ENCODE measurements at places on chromosomes 7 and 10.

DNA sequence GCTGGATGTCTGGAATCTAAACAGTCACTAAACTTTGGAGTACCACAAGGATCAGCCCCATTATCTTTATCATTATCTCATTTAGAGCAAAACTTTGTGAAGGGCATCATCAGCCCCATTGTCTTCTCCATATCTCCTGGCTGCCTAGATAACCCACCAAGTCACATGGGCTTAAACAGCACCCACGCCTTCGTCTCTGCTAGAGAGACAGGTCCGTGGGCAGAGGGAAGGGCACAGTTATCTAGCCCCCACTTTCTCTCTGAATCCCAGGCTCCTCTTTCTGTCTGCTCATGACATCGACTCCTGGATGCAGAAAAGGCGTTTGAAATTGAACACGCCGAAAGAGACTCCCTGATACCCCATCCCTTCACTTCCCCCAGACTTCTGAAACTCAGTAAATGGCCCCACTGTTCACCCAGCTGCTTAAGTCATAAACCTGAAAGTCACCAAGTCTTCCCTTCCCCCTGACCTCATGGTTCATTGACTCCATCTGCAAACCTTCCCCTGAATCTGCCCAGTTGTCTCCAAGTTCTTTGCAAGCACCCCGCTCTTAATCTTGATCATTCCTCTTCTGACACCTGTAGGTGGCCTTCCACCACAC, 20.9 kb upstream of the PARD3 start:
- DNase-seq: no peak

DNA sequence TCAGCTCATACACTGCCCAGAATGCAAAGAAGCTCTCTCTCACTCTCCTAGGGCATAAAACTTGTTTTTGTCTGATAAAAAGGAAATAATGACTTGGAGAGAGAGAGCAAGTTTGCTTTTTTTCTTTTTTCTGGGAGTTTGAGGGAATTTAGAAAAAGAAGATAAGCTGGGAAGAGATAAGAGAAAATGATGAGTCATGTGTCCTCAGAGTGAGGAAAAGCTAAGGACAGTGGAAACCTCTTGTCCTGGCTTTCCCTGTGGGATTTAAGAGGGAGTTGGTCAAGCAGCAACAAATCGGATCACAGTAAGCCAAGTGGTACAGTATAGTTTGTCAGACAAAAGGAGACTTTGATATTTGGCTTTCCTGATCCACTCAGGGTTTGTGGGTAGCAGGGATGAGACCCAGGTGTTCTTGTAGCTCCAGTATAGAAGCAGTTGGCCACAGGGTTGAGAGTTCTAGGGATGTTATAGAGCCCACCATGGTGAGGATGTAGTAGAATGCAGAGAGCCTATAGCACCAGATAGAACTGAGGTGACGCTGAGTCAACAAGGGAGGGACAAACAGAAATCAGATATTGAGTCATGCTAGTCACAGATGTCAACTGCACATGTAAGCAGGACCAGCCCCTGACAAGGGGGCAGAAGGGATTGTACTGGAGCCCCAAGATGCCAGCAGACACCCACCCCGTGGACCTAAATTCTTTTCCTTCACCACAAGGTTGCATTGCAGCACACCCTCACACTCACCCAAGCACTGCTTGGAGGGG, 219.3 kb upstream of the TAC1 start:
- no peak for DNase-seq

GRCh38 chr10:69377191-69377590, 39.5 kb downstream of the TACR2 start:
- DNase-seq: no peak

GRCh38 chr10:128892005-128892404, 575.0 kb upstream of the MGMT start:
- no peak for DNase-seq

DNA sequence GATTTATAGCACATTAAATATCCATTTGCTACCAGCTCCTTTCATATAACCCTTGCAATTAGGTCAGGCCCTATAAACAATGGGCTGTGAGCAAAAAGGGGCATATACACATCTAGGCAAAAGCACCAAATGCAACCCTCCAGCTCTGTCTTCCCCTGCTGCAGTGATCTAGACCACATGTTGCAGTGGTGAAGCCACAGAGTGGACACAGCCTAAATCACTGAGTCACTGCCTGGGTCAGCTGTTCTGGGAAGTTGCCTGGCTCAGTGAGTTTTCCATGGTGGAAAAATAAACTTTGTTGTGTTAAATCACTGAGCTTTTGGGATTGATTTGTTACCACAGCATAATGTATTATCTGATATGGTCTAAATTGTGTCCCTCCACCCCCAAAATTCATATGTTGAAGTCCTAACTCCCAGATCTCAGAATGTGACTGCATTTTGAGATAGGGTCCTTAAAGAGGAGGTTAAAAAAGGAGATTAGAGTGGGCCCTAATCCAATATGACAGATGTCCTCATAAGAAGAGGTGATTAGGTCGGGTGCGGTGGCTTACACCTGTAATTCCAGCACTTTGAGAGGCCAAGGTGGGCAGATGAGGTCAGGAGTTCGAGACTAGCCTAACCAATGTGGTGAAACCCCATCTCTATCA, 70.4 kb downstream of the ZFAND4 start:
- DNase-seq: no peak

- no peak for DNase-seq
Measured at GRCh38 chr10:56269181-56269580, 91.9 kb downstream of the ZWINT start.

DNA sequence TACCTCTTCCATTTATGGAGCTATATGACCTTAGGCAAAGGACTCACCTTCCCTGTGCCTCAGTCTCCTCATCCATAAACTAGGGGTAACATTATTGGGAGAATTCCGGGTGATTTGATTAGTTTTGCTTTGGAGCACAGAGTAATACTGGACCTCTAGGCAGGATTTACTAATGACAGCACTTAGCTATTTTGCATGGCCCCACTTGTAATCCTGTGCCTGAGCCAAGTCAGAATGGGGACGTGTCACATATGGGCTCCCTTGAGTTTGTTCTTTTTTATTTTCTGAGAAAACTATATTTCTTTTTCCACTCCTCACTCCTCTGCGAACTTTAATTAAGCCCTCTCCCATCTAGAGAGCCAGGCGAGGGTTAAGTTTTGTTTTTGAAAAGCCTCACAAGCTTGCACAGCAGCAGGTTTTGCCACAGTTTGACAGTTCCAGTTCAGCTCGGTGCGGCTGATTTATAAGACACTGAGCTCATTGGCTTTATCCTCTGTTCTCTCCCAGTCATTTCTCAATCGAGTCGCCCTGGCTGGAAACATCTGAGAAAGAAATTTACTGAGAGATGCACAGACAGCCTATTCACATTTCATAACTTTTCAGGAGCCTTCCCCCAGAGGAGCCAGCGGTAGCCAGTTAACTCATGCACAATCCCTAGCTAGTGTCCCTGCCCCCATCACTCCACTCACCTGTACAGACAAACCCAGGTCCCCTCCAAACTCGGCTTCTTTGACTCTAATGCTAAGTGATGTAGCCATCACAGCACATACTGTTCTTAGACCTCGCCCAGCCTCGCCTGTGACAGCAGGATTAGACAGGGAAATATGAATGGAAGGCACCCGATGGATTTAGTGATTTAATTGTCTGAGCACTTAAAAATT, 441.9 kb upstream of the NPVF start:
- no peak for DNase-seq
